ENCODE measurements at places on chromosomes 12 and 14.
A peak's percentile ranks its signal among the peaks of the same experiment; 100 is the strongest.

GRCh38 chr12:15719230-15719629 lies 70.0 kb downstream of the EPS8 start:
- no peak for DNase-seq

GRCh38 chr12:462936-463705 lies 3.4 kb downstream of the B4GALNT3 start:
- DNase-seq, result no peak

GRCh38 chr12:79143803-79144202 lies 279.2 kb downstream of the SYT1 start:
- no peak for DNase-seq

- DNase-seq, result no peak
Observed at GRCh38 chr12:88519802-88520435, 60.4 kb downstream of the KITLG start.

DNA sequence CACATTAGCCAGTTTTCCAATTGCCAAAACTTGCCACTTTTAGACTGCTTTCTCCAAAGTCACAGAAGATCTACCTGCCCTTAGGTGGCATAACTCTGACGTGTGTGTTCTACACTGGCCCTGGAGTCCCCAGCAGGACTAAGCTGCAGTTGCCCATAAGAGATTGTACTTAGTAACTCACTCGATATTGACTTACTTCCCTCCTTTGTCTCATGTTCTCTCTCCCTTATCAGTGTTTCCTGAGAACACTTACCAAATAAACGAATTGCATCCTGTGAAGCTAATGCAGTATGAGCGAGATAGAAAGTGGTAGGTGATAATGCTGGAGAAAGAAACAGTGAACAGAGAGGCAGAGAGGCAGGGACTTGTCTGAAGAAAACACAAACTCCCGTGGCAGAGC lies 117.2 kb downstream of the NUAK1 start:
- no peak for DNase-seq

DNA sequence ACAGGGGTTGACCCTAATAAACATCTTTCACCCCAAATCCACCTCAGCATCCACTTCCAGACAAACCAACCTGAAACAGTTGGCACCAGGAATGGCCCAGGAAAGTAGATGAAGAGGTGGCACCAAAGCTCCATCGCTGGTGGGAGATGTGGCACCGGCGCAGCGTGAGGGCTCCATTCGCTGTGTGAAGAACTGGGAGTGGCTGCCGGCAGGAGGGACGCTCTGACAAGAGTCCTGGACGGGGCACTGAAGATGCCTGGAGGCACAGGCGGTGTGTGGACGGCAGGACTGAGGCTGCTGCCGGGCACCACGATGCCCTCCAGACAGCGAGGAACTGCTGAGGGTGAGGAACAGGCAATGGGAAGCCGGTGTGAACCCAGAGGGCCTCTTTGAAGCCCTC lies 29.3 kb downstream of the DIO3 start:
- DNase-seq, result no peak

GRCh38 chr12:123924539-123924938 lies 48.1 kb downstream of the CCDC92 start:
- DNase-seq, result no peak

- no peak for DNase-seq
Observed at GRCh38 chr14:98103705-98104104, 1168.3 kb downstream of the BCL11B start.

GRCh38 chr12:46942579-46942978 lies 116.8 kb upstream of the SLC38A4 start:
- no peak for DNase-seq

DNA sequence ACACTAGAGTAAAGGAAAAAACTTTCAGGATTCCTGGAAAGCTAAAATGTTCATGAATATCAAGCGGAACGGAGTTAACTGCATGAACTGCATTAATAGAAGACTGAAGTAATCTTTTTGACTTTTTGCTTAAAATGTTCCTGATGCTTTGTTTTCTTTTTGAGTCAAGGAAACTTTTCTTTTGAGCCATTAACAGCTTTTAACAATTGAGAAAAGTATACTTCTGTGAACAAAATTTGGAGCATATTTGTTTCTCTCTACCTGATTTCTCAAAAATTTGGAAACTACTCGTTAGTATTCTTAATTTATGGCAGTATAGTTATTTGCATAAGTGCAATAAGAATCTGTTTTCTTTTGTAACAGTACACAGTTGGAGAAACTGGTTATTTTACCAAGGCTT lies 78.5 kb downstream of the CALM1 start:
- no peak for DNase-seq

- no peak for DNase-seq
Observed at GRCh38 chr12:124772289-124773170, 91.1 kb downstream of the SCARB1 start.

DNA sequence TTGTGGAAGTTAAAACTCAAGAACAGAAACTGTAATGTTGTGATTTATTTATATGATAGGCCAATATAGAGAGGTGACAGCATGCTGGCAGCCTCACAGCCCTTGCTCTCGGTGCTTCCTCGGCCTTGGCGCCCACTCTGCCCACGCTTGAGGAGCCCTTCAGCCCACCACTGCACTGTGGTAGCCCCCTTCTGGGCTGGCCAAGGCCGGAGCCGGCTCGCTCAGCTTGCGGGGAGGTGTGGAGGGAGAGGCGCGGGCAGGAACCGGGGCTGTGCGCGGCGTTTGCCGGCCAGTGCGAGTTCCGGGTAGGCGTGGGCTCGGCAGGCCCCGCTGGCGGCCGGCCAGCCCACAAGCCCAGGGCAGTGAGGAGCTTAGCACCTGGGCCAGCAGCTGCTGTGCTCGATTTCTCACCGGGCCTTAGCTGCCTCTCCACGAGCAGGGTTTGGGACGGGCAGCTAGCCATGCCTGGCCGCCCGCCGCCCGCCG lies 65.8 kb upstream of the SLC8A3 start:
- no peak for DNase-seq

DNA sequence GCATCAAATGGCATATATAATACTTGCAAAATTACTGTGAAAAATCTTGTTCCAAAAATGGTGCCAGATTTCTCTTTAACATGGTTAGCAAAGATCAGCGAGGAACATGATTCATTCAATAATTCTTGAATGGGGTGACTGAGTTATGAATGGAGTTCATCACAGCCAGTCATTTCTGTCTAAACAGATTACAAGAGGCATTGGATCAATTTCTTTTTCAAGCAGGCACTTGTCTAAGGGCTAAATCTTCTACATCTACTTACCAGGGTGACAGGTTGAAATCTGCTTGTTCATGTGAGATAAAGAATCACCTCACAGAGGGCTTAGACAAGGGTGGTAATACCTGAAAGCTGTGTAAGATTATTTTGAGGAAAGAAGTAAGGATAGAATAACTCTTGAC lies 247.7 kb downstream of the ATP23 start:
- DNase-seq, result no peak

GRCh38 chr12:13719986-13720385 lies 261.4 kb downstream of the GRIN2B start:
- DNase-seq, result no peak

DNA sequence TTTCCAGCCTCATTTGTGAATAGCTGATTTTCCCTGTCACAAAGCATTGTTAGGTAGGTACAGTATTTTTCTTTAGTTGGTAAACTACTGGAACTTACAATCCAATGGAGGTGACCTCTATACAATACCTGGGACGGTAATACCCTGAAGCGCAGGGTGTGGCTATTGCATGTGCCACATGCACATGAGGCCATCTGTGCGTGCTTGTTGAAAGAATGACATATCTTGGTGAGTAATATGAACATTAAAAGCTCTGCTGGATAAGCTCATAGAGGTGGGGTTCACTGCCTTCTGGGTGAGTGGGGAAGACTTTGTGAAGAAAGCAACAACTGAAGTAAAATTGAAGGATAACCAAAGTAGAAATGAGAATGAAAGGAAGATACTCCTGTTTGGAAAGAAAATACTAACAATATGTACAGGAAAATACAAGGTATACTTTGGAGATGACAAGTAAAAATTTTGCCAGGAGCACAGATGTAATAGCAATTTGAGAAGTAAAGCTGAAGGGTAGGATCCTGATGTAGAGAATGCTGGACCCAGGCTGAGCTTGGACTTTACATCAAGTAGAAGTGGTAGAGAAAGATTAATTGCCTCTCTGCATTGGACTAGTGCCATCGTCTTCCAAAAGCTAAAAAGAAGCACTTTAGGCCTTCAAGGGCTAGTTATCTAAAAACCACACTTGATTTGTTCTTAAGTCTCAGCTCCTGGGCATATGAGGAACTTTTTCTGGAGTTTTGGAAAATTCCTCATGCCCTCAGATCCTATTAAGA lies 97.1 kb downstream of the SLC38A6 start:
- no peak for DNase-seq

GRCh38 chr12:120933786-120934185 lies 29.6 kb upstream of the SPPL3 start:
- no peak for DNase-seq

- no peak for DNase-seq
Observed at GRCh38 chr12:29167445-29167844, 18.4 kb downstream of the FAR2 start.

DNA sequence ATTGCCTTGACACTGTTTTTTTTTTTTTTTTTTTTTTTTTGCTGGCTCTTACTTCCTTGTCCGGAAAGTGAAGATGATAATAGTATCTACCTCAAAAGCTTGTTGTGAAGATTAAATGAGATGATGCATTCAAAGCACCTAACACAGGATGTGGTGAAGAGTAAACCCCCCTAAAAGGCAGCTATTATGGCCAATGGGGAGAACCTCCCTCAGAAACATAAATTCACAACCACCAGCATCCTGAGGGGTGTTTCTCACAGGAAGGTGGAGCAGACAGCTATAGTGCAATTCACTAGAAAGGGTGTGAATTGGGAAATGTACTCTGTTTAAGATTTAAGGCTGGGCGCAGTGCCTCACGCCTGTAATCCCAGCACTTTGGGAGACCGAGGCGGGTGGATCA lies 85.4 kb upstream of the CRY1 start:
- no peak for DNase-seq

DNA sequence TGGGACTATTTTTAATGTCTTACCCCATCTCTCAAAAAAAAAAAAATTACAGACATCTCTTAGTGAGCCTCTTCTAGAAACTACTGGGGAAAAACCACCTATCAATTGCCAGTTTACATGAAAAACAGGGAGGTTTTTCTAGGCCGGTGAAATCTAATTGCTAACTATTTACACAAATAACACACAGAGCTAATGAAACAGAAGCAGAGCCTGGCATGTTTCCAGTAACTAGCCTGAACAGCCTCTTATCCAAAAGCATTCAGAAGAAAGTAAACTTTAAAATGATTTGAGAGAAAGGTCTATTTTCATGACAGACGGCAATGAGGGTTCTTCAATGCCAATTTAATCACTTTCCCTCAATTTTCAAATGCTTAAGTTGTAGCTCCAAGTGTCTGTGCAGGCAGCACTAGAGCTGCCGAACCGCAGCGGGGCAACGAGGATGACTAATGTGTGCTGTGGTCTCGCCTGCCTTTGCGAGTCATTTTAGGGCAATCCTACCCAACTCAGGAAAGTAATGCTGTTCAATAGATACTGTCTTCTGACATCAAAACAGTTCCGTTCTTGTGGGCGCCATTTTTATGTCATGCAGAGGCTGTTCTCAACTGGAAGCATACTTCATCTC lies 84.6 kb downstream of the SETD3 start:
- DNase-seq, result peak; percentile 7

DNA sequence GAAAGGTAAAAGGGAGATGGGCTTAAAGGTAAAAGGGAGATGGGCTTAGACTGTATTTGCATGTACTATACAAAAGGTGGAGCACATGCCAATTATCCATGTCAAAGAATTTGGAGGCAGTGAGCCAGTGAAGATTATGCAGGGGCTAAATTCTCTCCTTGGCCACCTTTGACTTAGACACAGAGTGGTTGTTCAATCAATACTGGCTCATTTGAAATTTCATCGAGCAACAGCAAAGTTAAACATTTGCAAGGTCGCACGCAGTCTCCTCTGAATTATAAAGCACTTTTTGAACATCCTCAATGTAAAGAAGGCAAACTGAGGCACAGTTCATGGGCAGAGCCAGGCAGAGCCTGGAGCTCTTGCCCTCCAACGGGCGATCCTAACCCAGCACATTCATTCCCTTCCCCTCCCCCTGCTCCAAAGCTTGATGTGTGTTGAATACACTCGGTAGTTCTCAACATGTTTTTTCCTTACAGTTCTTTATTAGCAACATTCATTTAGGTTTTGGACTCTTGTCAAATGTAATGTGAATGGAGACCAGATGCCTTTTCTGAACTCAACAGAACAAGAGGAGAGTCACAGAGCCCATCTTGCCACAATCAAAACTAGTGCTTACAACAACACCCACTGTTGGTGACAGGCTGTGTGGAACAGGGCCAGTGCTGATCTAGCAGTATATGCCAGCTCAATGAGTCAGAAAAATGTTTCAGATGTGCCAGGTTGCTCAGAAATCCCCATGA lies 169.7 kb upstream of the G2E3 start:
- no peak for DNase-seq

GRCh38 chr12:48542300-48542928 lies 17.0 kb downstream of the OR8S1 start:
- peak; percentile 14 for DNase-seq

- no peak for DNase-seq
Observed at GRCh38 chr12:40375076-40375475, 150.3 kb downstream of the LRRK2 start.

- DNase-seq, result no peak
Observed at GRCh38 chr12:40145896-40146295, 40.0 kb upstream of the SLC2A13 start.

- DNase-seq, result no peak
Observed at GRCh38 chr12:91968076-91968776, 177.4 kb downstream of the BTG1 start.

DNA sequence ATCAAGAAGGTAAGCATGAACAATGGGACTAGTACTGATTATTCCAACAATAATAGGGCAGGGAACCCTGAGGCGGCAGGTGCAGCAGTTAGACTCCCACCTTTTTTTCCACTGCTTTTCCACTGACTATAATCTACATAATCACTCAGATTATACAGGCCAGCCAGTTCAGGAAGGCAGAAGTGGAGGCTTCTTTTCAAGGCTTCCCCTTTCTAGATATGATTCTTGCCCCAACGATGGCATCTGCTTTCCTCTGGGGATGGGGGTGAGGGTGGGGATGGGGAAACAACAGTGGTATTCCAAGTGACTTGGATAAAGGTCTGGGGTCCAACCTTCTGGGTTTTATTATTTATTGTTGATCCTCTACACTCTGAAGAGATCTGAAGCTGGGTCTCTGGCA lies 331 bp downstream of the NCKAP1L start:
- no peak for DNase-seq

GRCh38 chr14:76936483-76936882 lies 92.0 kb downstream of the IRF2BPL start:
- DNase-seq, result no peak
